ENCODE measurements at places on chromosomes 2 and 18.

- DNase-seq, result peak; percentile 21
Measured at GRCh38 chr2:190879474-190880377, 895 bp upstream of the GLS start.

GRCh38 chr2:170249761-170250160, 71.8 kb downstream of the MYO3B start:
- DNase-seq, result no peak

- DNase-seq, result no peak
Measured at GRCh38 chr2:47336259-47337238, 66.4 kb upstream of the MSH2 start.

DNA sequence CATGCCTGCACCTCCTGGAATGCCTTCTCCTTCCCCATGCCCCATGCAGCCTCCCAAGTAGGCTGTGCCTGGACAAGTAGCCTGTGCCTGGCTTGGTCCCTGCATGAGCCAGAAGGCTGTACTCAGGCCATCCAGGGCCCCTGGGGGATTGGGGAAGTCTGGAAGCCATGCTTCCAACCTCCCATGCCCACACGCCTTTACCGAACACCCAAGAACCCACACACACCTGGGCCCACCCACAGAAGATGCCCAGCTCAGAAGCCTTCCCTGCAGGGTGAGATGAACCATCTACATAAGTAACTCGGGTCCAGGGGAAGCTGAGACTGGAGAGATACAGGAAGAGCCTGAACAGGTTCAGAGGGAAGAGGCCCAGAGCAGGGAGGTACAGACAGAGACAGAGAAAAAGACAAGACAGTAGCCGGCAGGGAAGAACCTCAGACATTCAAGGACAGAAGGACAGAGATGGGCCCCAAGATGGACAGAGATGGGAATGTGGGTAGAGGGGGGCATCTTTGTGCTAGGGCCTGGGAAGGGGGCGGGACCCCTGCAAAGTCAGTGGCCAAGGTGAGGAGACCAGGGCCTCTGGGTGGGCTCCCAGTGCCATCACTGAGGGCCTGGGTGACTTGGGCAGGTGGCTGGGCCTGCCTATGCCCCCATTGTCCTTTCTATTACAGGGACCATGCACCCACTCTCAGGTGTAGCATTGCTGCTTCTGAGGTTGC, 4.3 kb downstream of the BIN1 start:
- no peak for DNase-seq

Data from activated gamma-delta T cell (primary cell).